ENCODE measurements at places on chromosomes 2 and 18.

DNA sequence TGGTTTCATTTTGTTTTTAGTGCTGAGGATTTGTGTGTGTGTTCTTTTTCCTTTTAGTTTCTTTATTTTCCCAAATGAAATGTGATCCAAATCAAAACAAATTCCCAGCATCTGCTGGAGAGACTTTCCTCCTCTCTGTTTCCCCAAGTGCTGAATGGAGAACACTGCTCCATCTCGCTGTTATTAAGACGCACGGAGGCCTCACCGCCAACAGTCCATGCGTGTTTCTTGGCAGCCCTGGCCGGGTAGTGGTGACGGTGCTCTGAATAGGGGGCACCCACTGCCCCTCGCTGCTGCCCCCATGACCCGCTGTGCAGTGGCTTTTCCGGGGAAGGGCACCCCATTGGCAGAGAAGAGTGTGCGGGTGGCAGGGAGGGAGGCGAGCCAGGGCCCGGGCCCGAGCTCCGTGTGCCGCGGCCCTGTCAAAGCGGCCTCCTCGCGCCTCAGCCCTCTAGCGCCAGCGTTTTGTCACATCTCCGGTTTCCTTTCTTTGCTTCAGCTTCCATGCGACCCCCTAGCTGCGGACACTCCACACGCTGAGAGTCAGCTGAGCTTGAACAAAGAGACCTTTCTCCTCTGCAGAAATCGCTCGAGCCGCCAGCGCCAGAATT is 473.7 kb upstream of the SALL3 start:
- no peak for DNase-seq

DNA sequence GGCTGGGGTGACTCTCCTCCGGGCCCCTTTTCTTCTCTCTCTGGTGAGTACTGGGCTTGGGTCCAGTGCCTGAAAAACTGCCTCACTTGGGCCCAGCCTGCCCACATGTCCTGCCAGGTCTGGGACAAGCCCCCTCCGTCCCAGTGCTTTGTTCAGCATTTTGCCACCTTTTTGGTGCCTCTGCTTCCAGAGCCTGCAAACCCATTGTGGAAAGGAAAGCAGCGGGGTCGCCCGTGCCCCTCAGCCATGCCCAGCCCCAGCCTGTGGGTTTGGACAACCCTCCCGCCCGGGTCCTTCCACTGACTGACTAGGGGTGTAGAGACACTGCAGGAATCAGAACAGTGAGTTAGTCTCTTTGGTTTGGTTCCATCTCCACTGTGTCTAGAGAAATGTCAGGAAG is 140.7 kb upstream of the ALKAL2 start:
- no peak for DNase-seq

GRCh38 chr18:32262092-32262491 is 72.3 kb downstream of the MEP1B start:
- DNase-seq: no peak

GRCh38 chr2:208407667-208408066 is 1.1 kb downstream of the PTH2R start:
- DNase-seq: no peak

DNA sequence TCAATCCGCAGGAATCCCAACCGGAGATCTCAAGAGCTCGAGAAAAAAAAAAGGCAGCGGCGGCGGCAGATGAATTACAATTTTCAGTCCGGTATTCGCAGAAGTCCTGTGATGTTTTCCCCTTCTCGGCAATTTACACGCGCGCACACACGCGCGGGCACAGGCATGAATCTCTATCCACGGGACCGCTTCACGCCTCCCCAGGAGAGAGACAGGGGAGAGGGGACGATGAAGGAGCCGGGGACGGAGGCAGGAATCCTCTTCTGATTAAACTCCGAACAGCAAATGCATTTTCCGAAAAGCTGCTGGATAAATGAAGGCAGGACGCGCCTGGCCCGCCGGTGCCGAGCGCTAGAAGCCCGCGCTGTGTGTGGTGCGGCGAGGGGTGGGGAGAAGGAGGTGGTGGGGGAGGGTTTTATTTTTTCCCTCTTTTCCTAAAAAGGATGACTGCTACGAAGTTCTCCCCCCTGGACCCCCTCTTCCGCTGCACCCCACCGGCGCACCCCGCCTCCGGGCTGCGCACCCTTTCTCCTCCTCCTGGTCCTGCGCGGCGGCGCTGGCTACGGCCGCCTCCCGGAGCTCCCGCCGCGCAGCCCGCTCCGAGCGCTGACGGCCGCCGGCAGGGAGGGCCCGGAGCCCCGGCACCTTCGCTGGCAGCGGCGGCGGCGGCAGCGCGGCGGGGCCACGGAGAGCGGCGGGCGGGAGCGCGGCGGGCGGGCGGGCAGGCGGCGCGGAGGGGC is at the start of gene BCL2:
TSS of gene BCL2 (minus strand) at position 387 of the 740 bp plus-strand sequence.
- DNase-seq: no peak

- no peak for DNase-seq
Measured at GRCh38 chr2:209138079-209138478, 285.8 kb upstream of the MAP2 start.

DNA sequence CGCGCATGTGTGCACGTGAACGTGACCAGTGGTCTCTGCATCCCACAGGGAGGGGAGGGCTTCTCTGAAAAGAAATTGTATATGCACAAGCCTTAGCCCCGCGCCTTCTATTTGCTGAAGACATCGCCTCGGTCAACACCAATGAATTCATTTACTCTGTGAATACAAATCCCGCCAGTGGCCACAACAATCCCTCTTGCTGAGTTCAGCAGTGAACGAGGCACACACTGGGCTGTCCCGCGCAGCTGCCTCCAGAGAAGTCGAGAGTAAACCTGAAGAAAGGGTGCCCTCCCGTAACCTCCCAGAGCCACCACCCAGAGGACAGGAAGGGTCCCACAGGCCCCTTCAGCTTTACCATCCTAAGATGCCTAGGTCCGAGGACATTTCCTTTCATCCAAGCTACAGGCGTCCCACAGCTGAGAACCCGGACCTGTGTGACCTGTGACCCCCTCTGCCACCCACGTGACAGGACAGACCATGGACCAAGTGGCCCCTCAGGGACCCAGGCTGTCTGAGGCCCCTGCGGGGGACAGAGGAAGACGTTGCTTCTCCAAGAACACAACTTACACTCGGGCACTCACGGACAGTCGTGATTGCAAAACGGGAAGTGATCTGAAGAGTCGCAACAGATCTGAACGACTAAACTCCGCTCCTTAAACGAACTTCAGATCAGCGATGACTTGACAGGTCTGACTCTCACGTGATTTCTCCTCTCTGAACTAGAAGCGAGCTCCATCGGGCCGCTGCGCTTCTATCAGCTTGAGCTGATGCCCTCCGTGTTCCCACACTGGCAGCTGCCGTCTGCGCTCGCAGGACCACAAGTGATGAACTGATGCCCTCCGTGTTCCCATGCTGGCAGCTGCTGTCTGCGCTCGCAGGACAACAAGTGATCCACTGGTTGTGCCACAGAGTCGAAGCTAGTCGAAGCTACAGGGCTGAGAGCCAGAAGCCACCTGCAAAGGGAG is 92.7 kb downstream of the ZNF516 start:
- no peak for DNase-seq

- no peak for DNase-seq
Measured at GRCh38 chr2:151733771-151734672, at the start of gene NEB. NEB (minus strand) TSS chr2:151734476; CDS start chr2:151733156, 1,320 bp downstream.

DNA sequence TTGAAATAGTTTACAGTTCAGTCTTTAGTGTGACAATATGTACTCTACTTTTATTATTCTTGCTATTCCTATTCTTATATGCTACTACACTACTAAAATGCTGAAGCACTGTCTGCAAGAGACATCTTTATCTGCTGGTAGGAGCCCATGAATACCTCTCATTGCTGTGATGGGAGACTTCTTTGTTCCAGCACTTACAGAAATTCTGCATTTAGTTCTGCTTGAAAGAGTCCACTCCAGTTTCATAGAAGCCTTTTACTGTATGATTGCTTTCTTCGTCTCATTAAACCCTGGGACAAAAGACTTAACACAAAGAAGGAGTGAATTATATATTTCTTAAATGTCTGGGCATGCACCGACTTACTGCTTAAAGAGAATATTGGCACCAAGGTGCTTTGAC is 272.7 kb downstream of the CD226 start:
- no peak for DNase-seq

GRCh38 chr2:134208825-134209224 is 45.0 kb upstream of the MGAT5 start:
- no peak for DNase-seq

DNA sequence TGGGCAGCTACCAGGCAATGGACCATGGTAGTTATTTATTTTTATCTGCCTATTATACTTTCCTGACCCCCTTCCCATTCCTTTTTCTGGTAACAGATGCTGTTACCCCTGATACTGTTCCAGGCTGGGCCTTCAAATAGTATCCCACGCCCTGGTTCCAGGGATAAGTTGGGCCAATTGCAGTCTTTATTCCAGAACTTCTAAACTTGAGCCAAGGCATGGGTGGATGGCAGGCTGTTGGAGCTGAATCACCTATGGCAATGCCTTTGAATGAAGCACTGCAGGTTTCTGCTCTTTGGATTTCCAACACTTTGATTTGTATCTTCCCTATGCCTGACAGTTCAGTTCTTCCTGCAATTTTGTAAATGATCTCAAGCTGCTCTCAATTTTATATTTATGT is 99.2 kb upstream of the LHCGR start:
- DNase-seq: no peak

DNA sequence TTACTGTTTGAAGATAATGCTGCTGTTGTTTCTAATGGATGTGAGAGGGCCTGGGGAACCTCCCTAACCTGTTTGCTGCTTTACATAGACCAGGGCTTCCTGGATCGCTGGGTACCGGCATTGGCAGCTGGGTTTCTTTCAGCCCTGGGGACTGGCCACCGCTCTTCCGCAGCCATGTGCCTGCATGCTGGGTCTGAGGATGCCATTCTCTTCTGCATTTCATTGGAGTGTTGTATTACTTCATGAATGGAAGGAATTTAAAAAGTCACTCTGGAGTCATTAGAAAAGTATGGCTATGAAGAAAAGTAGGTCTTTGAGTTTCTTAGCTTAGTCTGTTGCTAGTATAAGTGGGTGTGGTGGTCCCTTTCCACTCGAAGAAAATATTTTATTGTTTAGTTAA is 107.3 kb upstream of the MGAT5 start:
- DNase-seq: peak; percentile 76

- DNase-seq: no peak
Measured at GRCh38 chr18:13374468-13375301, 156.1 kb downstream of the LDLRAD4 start.

DNA sequence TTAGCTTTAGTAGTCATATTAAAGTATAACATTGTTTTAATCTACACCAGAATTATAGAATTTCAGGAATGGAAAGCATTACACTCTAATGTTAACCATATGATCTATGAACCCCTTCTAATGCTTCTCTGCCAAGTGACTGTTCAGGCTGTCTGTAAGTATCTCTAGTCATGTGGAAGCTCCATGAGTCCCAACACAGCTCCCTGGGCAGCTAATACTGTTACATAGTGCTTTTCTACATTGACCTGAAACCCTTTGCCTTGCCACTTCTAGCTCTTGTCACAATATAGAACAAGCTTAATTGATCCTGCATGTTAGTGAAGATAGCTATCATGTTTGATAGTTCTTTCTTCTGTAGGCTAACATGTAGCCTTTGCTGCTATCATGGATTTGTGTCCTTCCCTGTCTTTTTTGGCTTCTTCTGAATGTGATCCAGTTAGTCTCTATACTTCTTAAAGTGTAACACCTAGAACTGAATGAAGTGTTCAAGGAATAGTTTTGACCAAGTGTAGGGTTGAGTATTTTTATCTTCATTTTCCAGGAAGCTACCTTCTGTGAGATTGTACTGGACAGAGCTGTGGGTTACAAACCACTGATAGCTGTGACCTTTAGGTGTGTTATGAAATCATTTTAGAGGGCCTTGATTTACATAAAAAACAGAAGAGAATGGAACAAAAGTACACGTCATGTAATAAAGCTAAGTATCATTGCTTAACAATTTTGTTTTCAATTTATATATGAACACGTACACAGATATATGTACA is 23.7 kb downstream of the BABAM2 start:
- no peak for DNase-seq

GRCh38 chr2:240252191-240252871 is 111.9 kb upstream of the OTOS start:
- DNase-seq: no peak

GRCh38 chr2:156455361-156455975 is 19.3 kb downstream of the GPD2 start:
- DNase-seq: no peak

DNA sequence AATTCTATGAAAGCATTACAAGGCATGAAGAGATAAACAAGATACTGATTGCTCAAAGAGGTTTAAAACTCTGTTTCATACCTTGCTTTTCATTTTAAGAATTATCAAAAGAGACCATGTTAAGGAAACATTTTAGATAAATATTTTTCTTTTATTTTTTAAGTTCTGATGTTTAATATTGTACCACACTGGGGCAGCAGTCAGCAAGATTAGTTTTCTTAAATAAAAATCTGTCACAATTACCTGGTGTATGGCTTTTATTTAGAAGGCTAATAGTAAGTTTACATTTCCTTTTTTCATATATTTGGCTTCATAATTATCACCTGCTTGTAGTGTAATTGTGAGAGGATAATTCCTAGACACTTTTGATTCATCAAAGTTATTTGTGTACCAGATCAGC is 46.4 kb downstream of the ZNF804A start:
- no peak for DNase-seq

DNA sequence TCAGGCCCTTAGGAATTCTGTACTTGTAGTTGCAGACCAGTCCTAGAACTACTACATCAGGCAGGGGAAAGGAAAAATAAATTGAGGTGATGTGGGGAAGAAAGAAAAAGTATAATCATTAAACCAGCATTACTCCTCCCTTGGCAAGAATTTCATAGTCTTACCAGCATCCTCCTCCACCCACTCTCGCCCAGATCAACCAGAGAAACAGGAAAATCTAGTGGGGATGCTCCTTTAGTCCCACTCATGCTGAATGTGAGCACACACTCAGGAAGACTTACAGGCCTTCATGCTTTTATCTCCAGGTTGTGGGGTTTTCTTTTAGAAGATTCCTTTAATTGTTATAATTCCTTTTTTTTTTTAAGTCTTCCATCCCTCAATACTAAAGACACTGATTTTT is 129.3 kb upstream of the CCDC150 start:
- no peak for DNase-seq

- DNase-seq: no peak
Measured at GRCh38 chr2:165114346-165114939, 89.4 kb downstream of the SCN3A start.

GRCh38 chr2:102451968-102452367 is 21.1 kb upstream of the SLC9A4 start:
- DNase-seq: no peak

DNA sequence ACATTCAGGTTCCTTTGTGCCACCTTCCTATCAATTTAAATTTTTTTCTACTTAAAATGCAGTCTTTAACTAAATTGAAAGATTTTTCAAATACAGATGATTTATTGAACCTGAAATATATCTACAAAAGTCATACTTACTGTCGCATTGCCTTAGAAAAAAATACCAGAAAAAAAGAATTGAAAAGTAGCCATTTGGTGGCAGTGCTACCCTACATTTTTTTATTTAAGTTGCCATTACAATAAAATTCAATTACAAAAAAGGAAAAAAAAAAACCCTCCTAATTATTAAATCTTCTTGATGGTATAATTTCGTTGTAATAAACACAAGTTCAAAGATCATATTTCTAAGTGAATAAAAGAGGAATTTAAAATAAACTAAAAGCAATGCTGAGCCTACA is 43.4 kb downstream of the DSC3 start:
- no peak for DNase-seq

- no peak for DNase-seq
Measured at GRCh38 chr2:233325256-233325655, 17.6 kb downstream of the SAG start.

Data from breast epithelium (tissue), 4 donors.